ENCODE measurements at places on chromosomes 3 and 15.

DNA sequence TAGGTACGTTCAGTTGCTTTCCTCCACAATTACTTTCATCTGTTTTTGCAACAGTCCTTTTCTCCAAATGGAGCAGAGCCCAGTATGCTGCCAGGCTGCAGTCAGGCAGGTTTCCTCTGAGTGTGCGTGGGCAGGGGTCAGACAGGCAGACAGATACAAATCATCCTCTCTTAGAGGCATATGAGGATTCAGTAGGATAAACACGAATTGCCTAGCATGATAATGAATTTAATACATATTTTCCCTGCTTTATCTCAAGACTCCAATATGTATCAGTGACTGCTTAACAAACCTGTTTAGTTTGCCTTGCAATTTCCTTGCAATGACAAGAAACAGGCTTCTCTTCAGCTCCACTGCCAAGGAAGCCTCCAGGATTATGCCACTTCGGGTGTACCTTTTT lies 140.7 kb upstream of the NR2E3 start:
- DNase-seq = no peak

- DNase-seq = peak; percentile 54
Observed at GRCh38 chr3:51739110-51739509, 32.2 kb downstream of the GRM2 start.

GRCh38 chr15:74040109-74040850 lies 42.1 kb downstream of the GOLGA6A start:
- no peak for DNase-seq

DNA sequence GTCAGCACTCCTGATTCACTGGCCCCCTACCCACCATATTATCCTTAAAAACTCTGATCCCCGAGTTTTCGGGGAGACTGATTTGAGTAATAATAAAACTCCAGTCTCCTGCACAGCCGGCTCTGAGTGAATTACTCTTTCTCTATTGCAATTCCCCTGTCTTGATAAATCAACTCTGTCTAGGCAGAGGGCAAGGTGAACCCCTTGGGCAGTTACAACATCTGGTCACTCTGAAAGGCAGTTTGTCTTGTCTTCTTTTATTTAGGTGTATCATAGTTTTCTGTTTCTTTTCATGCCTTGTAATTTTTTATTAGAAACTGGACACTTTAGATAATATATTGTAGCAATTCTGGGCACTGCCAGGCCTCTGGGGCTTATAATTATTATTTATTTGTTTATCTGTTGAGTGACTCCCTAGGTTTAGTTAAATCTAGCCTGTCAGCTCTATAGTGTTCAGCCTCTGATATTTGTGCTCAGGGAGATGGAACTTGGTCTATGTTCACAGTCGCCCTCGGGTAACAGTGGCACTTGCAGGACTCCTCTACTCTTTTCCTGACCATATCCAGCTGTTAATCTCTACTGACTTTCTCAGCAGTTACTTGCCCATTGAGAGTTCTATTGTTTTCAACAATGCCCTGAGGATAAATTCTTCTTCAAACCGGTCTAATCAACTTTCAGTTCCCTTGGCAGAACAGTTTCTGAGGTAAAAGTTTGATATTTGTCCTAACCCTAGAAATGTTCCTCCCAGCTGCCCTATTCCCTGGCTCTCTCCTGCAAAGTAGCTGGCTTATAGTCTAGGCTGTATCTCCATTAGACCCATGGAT lies 15.5 kb upstream of the PLAAT1 start:
- DNase-seq = no peak

DNA sequence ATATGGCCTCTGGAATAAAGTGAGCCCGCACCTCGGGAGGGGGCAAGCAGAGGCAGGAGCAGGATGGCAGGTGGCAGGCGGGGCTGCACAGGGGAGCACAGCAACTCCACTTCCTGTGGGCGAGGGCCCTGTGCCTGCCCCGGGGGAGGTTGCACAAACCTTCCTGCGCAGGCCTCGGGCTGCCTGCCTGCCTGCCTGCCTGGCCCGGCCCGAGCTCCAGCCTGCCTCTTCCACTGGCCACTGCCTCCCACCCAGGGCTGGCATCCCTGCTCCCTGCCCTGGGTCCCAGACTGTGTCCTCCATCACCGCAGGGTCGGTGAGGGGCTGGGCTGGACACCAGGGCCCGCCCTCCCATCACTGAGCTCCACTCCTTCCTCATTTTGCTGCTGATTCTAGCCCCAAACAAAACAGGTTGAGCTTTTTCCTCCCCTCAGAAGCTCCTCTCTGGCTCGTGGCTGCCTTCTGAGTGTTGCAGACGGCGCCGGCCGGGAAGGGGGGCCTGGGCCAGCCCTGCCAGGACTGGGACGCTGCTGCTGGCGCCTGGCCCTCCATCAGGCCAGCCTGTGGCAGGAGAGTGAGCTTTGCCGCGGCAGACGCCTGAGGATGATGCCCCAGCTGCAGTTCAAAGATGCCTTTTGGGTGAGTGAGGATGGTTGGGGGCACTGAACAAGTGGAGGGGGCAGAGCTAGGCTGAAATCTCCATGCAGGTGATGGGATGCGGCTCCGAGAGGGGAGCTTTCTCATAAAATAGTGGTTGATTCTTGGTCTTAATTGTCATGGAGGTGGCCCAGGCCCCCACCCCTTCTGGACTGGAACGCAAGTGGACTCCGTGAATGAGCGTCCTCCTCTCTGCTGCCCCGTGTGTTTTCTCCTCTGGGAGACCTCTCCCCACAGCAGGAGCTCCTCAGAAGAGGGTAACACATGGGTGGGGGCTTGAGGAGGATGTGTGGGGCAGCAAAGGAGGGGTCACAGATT lies at the start of gene PSTPIP1:
TSS of gene PSTPIP1 (plus strand) at position 156 of the 975 bp plus-strand sequence. CDS start at position 604, 448 bp downstream.
- peak; percentile 74 for DNase-seq

- DNase-seq = peak; percentile 11
Observed at GRCh38 chr3:18657858-18658820, 233.0 kb upstream of the SATB1 start.

GRCh38 chr15:52730173-52730572 lies 51.0 kb upstream of the ATOSA start:
- peak; percentile 73 for DNase-seq

DNA sequence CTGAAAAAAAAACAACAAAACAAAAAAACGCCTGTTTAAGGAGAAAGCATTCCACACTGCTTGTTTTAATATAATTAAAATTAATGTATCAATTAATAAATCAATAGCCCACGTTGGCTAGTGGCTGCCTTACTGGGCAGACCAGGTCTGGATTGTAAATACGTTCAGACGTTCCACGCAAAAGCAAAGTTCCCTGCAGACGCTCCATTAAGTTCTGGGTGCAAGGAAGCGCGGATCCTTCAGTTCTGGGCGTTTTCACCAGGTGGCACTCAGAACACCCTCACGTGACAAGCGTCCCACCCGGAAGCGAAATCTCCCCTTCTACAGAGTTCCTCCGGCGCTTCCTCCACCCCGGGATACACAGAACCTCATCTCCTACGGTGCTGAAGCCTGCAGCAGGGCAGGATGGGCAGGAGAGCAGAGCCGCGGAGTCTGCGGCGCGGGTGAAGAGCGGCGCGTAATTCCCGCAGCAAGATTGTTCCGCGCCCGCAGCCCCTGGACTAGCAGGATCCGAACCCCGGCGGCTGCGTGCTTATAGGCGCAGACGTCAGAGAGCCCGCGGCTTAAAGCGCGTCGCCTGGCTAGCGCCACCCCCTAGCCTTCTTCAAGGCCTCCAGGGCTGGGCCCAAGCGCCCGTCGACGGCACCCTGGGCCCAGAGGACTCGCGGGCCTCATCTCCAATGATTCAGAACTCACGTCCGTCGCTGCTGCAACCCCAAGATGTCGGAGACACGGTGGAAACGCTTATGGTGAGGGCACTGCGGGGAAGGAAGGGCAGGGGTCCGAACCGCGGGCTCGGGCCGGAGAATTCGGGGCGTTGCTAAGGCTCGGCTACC lies at the start of gene SLC25A38:
TSS of gene SLC25A38 (plus strand) at position 326 of the 836 bp plus-strand sequence. CDS start at position 681, 355 bp downstream.
- DNase-seq = peak; percentile 92

GRCh38 chr3:122394173-122394572 lies 10.2 kb downstream of the FAM162A start:
- DNase-seq = no peak

DNA sequence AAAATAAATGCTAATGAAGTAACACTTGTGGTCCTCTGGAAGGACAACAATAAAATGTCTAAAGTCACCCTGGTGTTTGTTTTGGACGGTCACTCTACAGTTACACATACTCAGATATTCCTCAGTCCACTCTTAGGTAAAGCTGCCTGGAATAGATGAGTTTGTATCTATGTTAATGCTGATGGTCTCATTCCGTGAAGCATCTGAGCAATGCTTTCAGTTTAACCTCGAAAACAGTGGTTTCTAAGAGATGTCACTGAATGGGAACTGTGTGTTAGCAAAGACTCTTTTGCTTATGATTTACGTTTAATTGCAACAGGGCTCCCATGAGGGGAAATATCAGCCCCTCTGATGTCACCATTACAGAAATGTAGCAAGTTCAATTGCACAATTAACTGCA lies 49.1 kb downstream of the FBN1 start:
- peak; percentile 70 for DNase-seq

- DNase-seq = no peak
Observed at GRCh38 chr3:123737168-123737567, 147.0 kb downstream of the MYLK start.

GRCh38 chr3:143573610-143574303 lies 274.5 kb downstream of the SLC9A9 start:
- no peak for DNase-seq

DNA sequence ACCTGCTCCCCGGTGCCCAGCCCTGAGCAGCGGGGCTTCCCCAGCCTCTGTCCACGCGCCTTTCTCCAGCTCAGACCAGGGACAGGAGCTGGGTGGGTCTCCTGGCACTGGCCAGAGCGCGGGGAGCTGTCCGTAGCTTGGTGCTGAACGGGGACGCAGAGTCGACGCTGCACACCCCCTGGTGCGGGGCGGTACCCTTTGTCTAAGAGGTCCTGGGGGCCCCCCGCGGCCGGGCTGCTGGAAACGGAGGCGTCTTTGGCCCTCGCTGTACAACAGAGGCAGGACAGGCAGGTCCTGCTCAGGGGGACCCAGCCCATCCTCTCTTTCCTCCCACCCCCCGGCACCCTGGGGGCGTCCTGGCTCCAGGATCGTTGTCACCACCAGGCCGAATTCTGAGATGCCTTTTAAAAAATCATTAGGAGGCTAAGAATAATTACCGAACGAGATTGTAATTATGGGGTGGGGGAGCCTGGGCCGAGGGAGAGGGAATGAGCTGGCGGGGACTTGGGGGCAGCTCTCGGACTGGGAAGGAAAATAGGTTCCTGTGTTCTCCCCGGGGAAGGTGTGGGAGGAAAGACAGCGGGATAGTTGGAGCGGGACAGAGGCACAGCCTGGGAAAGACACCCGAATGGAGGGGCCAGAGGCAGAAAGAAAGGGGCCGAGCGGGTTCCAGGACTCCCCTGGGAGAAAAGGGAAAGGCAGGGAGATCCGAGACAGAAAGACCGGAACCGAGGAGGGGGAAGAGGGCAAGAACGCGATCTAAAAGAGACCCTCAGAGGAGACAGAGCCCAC lies 4.1 kb upstream of the SKOR1 start:
- peak; percentile 79 for DNase-seq

DNA sequence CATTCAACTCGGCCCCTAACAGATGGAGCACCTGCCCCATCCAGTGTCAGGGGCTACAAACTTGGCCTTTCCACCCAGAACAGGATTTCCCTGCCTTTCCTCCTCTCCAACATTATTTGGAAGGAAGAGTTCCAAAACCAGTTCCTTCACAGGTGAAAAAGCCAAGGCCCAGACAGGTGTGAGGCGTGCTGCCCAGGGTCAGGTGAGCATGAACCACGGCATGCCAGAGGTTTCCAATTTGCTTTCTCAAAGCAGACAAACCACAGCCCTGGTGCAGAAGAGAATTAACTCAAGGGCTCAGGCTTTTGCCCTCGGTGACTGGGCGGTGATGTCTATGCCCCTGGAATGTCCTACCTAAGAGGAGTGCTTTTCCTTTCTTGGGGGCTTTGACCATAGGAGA lies 43.2 kb downstream of the LDHAL6B start:
- no peak for DNase-seq

DNA sequence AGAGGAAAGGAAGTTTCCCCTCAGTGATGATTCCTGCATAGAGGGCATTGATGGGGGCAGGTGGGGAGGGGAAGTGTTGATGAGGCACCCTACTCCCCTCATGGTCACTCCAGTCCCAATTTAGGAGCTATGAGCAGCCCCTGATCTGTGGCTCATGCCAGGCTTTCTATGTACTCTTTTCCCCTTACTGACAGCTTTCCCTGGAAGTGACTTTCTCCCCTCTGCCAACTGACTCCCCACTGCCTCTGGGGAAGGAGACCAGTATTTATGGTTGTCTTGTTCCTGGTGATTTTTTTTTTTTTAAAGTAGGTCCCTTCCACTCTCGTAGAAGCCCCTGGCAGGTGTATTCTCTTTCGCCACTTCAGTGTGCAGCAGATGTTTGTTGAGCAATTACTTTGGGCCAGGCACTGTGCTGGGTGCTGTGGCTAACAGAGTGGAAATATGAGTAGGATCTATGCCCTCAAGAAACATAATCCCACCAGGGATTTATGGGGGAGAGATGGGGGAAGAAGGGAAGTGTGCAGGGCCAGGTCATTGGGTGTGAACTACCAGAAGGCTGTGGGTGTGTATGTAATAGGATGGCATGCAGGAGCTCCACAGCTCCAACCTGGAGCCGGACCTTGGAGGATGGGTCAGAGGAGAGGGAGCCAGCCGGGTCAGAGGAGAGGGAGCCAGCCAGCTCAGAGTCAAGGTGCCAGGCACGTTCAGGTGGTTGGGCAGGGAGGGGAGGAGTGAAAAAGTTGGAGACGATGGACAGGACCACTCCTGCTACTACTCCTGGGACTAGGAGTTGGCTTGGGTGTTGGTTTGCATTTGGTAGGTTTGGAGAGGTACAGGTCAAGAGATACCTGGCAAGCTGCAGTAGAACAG lies 3.5 kb downstream of the SMAD6 start:
- DNase-seq = no peak

- DNase-seq = no peak
Observed at GRCh38 chr3:77204788-77205187, 164.9 kb downstream of the ROBO2 start.

DNA sequence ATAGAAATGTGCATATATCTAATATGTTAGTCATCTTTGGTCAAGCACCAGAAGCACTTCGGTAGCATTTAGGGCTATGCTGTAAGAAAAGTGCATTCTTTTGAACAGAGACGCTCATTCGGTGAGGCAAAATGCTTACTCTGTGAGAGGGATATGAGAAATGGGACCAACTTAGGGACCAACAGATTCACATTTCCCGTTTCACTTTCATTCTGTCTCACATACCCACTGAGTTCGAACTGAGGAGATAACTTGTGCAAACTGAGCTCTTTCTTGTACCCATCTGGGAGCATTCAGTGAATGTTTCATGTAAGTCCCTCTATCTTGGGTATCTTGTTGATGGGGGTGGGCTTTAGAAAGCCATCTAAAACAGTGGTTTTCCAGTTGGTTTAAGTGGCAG lies 135.3 kb downstream of the FEZF2 start:
- DNase-seq = no peak
